Activated naive CD8-positive, alpha-beta T cell treated with anti-CD3 and anti-CD28 coated beads, Interleukin-2, amount 50 U/mL, for 24 hours (primary cell): ENCODE measurements at places on chromosomes 2 and 18.
A peak's percentile ranks its signal among the peaks of the same experiment; 100 is the strongest.

DNA sequence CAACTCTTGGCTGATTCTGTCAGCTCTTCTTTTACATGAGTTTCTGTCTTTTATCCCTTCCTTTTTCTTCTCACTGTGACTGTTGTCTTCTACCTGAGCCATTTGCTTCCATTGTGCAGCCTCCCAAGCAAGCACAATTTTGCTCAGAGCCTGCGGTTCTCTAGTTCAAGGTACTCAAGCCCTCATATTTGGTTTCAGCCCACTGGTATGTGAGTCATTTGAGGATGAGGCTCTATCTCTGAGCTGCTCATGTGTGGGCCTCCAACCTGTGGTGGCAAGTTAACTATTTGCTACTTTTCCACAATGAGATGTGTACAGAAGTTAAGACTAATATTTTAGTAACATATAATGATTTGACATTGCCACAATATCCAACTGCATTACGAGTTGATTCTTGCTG lies 183.0 kb downstream of the PHLPP1 start:
- DNase-seq, result no peak

GRCh38 chr2:138787053-138787666 lies 7.0 kb upstream of the NXPH2 start:
- no peak for DNase-seq

DNA sequence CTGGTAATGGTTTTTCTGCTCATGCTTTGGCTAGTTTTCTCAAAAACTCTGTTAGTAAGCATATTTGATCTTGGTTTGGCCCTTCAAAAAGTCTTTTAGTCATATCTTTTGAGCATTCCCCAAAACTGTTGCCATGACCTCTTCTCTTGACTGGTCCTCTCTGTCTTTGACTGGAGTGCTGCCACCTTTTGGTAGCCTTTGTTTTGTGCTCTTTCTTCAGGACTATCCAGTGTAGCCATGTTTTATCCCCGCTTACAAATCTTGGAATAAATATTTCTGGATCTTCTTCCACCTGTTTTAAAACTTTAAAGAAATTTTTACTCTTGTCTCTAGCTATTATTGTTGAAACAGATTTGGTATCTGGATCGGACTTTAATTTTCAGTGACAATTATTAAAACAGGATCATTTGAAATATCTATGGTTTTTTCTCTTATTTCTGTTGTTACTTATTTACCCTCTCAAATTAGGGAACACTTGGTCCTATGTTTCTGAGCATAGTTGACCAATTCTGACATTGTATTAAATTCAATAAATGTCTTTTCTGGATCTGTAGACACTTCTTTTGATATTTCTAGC lies 965 bp upstream of the ELOA2 start:
- DNase-seq, result no peak

DNA sequence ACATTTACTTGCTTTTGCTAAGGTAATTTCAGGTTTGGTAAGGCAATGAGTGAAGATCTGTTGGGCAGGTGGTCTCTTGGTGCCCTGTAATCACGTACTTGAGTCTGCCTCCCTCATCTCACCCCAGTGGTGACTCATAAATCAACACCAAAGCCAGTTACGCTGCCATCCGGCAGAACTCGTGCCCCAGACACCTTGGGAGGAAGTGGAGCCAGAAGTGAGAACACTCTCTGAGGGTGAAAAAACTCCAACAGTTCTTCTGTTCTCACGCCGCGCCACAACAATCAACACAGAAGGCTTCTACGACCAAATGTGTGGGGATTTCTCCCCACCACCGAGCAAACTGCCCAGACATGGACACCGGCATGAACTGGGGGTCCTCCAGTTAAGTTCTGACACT lies 206.2 kb downstream of the ARL4C start:
- peak; percentile 74 for DNase-seq

- no peak for DNase-seq
Measured at GRCh38 chr2:128949360-128949759, 630.7 kb upstream of the HS6ST1 start.

DNA sequence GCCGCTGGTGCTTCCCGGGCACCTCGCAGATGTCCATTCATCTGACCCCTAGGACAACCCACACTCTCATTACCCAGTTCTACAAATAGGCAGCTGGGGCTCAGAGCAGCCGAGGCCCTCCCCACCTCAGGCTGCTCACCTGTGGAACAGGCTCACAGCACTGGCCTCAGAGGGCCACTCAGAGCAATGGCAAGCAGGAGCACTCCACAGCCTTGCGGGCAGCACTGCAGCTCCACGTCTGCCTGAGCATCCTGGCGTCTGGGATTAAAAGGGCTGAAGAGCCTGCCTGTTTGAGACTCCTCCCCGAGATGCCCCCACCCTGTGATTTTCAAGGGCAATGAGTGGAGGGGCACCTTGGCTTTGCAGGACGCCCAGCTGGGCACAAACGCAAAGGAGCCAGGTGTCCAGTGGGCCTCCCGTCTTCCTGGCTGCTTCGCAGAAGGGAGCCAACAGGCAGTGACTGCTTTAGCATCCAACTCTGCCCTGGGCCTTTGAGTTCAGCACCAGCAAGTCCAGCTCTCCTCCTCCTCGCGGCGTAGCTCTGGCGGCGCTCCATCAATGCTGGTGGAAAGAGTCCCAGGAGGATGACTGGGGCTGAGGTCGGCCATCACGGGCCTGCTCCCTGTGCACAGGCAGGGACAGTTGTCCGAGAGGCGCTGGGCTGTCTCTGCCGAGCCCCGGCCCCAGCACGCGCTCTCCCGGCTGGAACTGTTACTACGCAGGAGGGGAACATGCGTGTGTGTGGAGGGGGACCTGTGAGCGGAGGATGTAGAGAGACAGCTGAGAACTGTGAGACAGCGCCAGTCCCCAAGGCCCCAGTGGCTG lies 297.2 kb downstream of the NDUFA10 start:
- no peak for DNase-seq

DNA sequence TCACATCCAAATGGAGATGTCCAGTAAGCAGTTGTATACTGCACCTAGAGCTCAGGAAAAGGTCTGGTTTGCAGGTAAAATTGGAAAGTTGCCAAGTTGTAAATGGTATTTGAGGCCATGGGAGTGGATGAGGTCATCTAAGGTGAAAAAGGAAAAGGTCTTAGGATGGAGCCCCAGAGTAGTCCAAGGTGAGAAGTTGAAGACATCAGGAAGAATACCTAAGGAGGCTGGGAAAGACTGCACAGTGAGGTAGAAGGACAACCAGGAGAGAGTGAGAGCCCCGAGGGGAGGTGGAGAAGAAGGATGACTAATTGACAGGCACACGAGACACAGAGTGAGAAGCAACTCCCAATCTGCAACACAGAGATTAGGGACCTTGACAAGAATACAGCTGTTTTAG lies 10.7 kb downstream of the DPP4 start:
- no peak for DNase-seq

- no peak for DNase-seq
Measured at GRCh38 chr2:33160191-33160590, 213.4 kb downstream of the LTBP1 start.

GRCh38 chr2:129585760-129586159 lies 393.7 kb upstream of the RAB6C start:
- no peak for DNase-seq

- DNase-seq, result no peak
Measured at GRCh38 chr2:119724656-119725485, 34.9 kb upstream of the PTPN4 start.

DNA sequence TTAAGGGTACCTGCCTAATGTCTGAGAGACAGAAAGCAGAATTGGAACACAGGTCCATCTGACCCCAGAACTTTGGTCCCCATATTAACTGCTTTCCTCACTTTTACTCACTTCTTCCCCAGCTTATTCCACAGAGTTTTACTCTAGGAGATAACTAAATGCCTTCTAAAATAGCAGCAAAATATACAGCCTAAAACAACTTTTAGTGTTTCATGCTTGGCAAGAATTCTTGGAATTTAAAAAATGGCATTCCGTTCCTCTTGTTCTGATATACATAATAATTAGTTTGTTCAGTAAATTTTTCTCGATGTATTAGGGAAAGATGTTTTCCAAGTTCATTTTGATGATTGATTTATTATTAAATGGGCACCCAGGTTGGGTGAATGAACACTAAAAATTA lies 151.9 kb downstream of the FHOD3 start:
- no peak for DNase-seq

GRCh38 chr18:41343808-41344207 lies 611.2 kb upstream of the PIK3C3 start:
- DNase-seq, result no peak

DNA sequence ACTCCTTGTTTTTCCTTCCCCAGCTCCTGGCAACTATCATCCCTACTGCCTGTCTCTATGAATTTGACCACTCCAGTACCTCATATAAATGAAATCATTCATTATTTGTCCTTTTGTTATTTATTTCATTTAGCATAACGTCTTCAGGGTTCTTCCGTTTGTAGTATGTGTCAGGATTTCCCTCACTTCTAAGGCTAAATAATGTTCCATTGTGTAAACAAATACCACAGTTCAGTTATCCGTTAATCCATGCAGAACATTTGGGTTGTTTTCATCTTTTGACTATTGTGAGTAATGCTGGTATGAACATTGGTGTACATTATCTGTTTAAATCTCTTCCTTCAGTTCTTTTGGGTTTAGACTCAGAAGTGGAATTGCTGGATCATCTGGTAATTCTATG lies 18.8 kb downstream of the DYNC2LI1 start:
- DNase-seq, result no peak

- no peak for DNase-seq
Measured at GRCh38 chr18:52236131-52236530, 103.9 kb upstream of the DCC start.

DNA sequence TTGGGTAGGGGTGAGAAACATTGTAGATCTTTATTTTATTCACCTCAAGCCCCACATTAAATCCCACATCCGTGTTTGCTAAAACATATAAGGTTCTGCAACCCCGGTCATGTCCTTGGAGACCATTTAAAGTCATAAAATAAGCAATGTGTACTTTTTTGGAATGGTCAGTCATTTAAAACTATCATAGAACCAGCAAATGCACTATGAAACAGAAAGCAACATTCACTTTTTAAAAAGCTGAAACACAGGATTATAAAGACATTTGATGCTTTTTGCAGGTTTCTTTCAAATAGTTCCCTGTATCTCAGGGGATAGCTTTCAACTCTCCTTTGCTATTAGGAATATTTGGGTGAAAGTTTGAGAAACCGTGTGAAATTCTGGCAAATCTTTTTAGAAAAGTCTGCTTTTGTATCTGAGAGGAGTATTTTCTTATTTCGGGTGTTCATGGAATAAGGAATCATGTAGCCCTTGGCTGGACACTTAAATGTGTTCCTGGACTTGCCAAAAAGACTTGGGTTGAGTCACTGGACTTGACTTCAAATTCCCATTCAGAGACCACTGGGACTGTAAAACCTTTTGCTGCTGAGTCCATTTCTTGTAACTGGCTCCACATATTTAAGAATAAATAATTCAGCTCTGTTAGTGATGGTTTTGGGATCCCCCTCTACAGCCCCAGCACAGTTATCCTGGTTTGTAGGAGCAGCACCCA lies 5.9 kb upstream of the CETN1 start:
- no peak for DNase-seq

DNA sequence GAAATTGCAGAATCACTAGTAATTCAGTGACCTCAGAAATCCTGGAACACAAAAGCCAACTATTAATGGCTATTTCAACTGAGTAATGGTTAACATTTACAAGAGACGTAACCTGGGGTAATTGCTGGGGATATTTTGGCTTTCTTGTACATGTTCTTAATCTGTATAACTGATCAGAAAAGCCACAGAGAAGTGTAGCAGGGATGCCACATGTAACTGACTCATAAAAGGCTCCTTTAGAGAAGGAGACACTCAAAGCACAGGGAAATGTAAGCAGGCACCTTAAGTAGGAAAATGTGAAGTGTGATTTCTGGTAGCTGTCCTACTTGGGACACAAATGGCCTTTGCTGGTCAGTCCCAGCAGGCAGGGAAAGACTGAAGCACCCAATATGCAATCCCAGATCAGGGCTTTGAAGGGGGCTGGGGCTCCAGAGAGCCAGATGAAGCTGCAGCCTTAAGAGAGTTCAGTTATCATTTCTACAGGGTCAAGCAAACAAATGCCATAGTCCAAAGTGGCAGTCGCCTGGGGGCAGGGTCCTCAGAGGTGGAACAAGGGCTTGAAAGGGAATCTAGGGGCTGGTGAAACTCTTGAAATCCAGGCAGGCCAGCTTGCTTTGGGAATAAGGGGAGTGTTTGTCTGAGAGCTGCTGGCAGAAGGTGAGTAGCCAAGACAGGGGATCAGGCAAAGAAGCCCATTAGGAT lies 7.2 kb upstream of the SPOPL start:
- no peak for DNase-seq

GRCh38 chr2:120628248-120628647 lies 107.4 kb upstream of the GLI2 start:
- no peak for DNase-seq

- no peak for DNase-seq
Measured at GRCh38 chr2:120428748-120429147, 82.8 kb downstream of the INHBB start.

DNA sequence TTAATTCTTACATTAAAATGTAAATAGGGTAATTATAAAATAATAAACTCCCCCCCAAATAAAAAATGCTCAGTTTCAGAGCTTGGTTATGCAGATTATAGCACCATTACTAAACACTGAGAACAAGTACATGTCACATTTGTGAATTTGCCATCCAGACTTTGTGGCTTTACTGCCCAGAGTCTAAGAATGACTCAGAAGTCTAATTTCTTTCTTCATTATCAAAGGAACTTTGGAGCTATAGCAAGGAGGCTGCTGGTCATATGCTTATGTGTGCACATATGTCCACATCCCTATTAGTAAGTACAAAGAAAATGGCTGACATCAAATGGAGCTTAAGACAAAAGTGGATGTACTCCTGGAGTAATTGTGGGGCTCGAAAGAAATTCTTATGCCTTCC lies 248.5 kb upstream of the SESTD1 start:
- DNase-seq, result no peak

GRCh38 chr2:201448701-201449100 lies 2.6 kb downstream of the TRAK2 start:
- DNase-seq, result peak; percentile 8

DNA sequence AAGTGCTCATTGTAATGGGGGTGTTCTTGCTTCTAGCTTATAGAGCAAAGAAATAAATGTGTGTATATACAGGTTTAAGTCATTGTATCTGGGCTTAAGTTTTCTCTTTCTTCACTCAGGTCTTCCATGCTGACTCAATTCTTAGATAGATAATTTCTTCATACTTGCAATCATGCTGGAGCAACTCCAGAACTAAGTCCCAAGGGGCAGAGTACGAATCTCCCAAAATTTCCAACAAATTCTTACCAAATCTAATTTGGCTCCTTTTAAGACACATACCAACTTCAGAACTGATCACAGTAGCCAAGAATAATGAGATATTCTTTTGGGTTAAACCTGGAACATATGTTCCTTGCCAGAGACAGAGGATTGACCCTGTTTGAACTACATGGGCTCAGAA lies 4.3 kb upstream of the SPAG16 start:
- DNase-seq, result no peak
